ENCODE measurements at places on chromosomes 12 and 14. TPM values are rescaled to one million over a fixed set of nuclear protein-coding genes. Genes with fewer than 3 reads are reported as not detected.

GRCh38 chr12:68452078-68452715 is 120.0 kb upstream of the MDM1 start:
- DNase-seq, result no peak

The TESPA1 gene
- polyA plus RNA-seq, result 0.08 TPM

The MAP1LC3B2 gene
- 2.2 TPM for polyA plus RNA-seq

The KCNK10 gene
- under 0.01 TPM for polyA plus RNA-seq

DNA sequence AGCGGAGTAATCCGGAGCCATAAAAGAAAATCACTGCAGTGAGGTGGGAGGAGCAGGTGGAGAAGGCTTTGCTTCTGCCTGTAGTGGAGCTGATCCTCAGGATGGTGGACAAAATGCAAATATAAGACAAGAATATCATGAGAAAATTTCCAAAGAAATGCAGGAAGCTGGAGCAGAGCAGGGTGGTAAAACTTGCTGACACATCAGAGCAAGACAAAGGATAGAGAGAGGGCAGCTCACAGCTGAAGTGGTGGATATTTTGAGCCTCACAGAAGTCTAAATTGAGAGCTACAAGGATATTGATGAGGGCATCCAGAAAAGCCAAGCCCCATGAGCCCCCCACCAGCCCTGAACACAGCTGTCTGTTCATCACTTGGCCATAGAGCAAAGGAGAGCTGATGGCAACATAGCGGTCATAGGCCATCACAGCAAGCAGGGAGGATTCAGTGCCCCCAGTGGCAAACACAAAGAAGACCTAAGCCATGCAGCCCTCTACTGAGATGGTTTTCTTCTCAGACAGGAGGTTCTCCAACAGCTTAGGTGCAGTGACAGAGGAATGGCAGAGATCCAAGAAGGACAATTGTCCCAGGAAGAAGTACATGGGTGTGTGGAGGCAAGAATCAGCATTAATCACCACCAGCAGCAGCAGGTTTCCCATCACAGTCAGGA is 30.0 kb upstream of the ANP32D start:
- no peak for DNase-seq

DNA sequence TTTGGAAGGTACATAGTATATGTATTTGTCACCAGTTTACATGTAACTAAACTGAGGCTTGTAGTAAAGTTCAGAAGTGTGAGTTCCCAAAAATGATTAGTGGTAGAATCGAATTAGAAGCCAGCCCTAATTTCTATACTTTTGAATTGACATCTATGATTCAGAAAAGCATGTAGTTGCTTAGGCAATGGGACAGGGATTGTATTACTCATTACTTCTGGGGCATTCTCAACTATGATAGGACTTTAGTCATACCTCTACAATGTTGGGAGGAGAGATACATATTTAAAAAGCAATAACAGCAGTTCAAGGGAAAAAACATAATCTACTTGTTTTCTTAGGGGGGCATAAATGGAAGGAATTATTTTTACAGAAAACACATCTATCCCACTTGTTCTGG is 277.9 kb upstream of the E2F7 start:
- no peak for DNase-seq

The TMEM63C gene
- not detected for polyA plus RNA-seq

DNA sequence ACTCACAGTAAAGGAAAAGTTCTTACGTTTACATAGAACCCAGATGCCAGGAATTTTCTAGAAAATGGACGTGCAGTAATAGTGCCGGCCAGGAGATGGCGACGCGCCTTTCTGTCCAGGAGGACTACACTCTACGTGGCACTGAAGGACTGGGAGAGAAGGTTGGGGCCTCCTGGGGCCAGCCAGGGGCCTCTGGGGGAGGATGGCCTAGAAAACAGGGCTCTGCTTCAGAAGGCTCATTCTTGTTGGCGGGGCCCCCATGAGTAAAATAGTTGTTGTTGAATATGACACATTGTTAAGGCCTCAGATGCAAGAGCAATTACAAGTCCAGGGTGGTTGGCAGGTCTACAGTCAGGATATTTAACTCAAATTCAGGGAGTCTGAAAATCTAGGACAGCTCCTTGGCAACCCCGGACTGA is 120.1 kb upstream of the MAX start:
- DNase-seq, result peak; percentile 41

DNA sequence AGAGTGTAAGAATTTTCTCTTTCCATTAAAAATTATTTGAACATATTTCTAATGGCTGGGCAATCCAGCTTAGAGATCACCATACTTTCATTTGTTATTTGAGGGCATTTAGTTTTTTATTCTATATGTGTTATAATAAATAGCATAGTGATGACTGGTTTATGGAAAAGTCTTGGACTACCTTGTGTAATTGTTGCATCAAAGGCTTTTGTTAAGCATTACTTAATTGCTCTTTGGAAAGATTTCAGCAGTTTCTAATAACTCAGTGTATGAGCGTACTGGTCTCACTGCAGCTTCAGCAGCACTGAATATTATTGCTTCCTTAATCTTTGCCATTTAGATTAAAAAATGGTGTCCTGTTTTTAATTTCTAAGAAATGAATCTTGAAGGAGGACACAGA is 22.8 kb downstream of the TMEM19 start:
- no peak for DNase-seq

The CLEC9A gene
- polyA plus RNA-seq, result not detected

DNA sequence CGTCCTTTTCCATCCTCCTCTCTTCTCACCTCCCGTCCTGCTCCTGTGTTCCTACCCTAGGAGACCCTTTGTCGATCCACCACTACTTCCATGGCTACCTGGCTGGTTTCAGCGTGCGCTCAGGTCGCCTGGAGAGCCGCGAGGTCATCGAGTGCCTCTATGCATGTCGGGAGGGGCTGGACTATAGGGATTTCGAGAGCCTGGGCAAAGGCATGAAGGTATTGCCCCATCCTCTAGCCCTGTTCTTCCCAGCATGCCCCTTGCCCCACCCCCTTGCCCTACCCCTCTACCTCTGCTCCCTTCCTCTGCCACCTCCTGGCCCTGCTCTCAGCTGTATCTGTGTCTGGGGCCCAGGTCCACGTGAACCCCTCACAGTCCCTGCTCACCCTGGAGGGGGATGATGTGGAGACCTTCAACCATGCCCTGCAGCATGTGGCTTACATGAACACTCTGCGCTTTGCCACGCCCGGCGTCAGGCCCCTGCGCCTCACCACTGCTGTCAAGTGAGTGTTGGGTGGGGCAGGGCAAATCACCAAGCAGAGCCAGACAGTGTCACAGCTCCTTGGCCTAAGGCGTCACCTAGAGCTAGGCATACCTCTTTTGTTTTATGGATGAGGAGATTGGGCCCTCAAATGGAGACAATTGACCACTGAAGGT is 12.8 kb downstream of the CLSTN3 start:
- no peak for DNase-seq

The TMPRSS12 gene
- not detected for polyA plus RNA-seq

DNA sequence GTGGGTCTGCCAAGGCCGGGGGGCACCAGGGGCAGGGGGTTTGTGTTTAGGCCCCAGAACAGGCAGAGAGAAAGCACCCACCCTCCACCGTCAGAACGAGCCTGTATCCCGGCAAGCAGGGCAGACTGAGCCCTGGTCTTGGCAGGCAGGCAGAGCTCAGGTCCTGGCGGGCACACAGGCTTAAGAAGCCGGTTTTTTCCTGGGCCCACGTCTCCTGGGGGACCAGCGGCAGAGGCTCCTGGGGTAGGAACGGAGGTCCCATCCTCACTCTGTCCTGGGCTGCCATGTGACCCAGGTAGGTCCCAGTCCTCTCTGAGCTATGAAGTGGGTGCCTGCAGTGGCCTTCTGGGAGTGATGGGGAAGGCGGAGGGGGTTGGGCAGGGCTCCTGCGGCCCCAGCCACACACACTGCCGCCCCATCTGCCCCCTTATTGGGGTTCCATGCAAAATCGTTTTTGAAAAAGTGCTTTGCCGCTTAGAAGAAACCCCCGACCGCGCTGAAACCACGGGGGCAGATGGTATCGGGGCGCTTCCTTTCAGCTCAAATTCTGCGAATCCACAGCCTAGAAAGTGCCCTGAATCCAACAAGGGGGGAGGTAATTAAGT is 24.2 kb downstream of the SH2B3 start:
- DNase-seq, result no peak

DNA sequence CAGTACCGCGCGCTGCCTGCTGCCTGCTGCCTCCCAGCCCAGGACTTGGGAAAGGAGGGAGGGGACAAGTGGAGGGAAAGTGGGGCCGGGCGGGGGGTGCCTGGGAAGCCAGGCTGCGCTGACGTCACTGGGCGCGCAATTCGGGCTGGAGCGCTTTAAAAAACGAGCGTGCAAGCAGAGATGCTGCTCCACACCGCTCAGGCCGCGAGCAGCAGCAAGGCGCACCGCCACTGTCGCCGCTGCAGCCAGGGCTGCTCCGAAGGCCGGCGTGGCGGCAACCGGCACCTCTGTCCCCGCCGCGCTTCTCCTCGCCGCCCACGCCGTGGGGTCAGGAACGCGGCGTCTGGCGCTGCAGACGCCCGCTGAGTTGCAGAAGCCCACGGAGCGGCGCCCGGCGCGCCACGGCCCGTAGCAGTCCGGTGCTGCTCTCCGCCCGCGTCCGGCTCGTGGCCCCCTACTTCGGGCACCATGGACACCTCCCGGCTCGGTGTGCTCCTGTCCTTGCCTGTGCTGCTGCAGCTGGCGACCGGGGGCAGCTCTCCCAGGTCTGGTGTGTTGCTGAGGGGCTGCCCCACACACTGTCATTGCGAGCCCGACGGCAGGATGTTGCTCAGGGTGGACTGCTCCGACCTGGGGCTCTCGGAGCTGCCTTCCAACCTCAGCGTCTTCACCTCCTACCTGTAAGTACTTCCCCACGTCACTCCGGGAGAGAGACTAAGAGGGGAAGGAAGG is at the start of gene LGR5:
Gene LGR5 (plus strand): TSS at position 186 of the 732 bp plus-strand sequence. CDS start 283 bp downstream, at position 469.
- peak; percentile 36 for DNase-seq

GRCh38 chr14:41606532-41607303 is at the start of gene LRFN5:
LRFN5 (plus strand) TSS chr14:41606876.
- peak; percentile 36 for DNase-seq

- no peak for DNase-seq
Measured at GRCh38 chr12:4116251-4117111, 157.1 kb upstream of the CCND2 start.

DNA sequence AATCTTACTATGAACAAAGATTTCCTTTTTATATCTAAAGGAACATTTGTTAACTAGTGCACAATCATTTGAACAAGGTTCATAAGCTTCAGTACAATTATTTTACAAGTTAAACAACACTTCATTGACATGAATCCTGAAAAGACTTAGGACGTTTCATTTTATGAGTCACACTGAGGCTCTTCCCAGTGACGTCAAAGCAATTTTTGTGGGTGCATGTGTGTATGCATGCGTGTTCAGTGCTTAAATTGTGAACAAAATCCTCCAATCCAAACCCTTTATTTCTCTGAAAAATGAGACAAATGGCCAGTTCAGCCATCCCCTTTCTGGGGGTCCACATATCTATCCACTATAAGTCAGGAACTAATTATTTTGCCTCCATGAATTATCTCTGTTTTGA is 2.9 kb downstream of the LMNTD1 start:
- DNase-seq, result no peak

DNA sequence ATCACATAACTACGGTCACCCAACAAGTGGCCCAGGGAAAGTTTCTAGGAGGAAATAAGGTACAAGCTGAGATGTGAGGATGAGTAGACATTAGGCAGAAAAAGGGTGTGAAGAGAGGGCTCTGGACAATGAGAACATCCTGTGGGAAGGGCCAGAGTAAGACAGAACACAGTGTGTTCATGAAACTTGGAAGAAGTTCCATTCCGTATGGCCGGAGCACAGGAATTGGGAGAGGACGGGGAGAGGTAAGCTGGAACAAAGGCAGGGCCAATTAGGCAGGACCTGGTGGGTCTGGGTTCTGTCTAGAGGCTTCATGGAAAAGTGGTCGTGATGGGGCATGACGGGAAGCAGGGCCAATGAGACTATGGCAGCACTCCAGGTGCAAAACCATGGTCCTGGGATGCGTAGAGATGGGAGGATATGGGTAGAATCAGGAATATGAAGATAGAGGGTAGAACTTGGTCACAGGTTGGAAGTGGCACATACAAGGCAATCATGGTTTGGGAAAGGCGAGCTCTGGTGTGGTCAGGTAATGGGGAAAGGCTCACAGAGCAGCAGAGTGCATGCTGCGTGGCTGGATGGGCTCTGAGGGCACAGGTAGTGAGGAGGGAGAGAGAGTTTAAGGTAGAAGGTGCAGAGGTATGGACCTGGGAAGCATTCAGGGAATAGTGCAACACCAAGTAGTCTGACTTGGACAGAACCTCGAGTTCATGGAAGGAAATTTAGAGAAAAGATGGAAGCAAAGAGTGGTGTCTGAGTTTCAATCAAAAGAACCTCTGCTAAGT is 93.0 kb downstream of the RFX4 start:
- DNase-seq, result no peak

The EGLN3 gene
- polyA plus RNA-seq, result 7.7 TPM

DNA sequence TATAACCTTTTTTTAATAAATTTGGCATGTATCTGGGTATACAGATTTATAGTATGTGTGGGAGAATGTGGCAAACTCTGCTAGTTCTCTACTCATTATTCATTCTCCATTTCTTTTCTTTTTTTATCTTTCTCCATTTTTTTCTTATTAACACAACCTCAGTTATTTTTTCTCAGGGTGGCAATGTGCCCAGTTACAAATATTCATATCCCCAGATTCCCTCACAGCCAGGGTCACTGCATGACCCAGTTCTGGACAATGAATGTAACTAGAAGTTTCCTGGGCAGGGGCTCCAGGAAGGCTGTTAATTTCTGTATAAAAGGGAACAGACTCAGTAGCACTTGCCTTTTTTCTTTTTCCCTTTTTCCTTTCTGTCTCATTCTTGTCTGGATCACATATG is 95.6 kb downstream of the VCPKMT start:
- DNase-seq, result no peak

The KRT3 gene
- polyA plus RNA-seq, result not detected

DNA sequence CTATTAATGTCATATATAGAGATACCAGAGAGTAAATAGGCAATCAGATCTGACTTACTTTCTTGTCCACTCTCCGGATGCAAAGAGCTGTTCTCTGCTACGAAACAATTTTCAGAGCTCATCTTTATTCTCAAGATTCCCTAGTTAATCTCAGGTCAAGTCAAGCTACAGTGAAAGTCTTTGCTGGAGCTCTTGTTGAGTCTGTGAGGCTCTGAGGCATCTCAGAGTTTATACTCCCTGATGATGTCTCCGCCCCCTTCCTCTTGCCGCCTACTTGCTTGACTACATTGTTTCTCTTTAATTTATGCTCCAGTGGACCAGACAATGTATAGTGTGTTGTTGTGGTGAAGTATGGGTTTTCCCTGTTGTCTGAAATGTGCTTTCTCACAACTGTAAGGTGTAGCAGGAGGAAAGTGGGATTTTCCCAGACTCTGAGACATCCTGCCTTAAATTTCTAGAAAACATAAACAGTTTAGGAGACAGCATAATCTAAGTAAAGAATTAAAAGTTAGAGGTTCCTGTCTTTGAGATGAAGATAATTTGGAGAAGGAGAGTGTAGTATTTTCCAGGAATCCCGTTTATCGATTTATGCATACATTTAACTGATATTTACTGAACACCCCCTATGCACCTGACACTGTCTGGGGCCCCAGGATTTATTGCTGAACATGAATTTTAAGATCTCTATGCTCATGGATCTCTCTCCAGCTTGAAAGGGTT is at the start of gene CD69:
Gene CD69 (minus strand): TSS at position 203 of the 720 bp plus-strand sequence. CDS start 81 bp downstream, at position 122.
- no peak for DNase-seq

- DNase-seq, result no peak
Measured at GRCh38 chr14:50874757-50875156, 2.9 kb downstream of the ABHD12B start.

GRCh38 chr12:127829281-127830064 is 437.5 kb upstream of the TMEM132C start:
- no peak for DNase-seq
